ENCODE measurements at places on chromosomes 2 and 18.

GRCh38 chr18:70377857-70378701, 89.2 kb downstream of the SOCS6 start:
- no peak for DNase-seq

DNA sequence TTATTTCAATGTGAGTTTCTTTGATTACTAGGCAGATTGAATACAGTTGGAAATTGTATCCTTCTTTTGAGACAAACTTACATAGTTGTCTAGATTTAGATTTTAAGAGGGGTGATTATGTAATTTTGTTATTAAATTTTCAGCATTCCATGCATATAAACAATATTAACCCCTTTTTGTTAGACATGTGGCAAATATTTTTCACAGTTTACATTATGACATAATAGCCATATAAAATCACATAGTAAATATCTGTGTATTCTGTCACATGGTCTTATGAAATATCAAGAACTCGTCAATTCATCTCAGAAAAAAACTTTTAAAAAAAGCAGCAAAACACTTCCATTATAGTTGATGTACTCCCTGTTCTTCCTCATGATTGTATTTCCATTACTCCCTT, 243.8 kb downstream of the CYP26B1 start:
- no peak for DNase-seq

DNA sequence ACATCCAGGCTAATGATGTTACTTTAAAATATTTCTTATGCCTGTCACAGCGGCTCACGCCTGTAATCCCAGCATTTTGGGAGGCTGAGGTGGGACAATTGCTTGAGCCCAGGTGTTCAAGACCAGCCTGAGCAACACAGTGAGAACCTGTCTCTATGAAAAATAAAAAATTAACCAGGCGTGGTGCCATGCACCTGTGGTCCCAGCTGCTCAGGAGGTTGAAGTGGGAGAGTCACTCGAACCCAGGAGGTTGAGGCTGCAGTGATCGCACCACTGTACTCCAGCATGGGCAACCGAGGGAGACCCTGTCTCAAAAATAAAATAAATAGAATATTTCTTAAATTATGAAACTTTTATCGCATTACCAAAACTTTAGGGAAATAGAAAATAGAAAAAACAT, 28.1 kb upstream of the ACTR3 start:
- DNase-seq = no peak

- peak; percentile 52 for DNase-seq
These were observed 11.4 kb downstream of the SNED1 start for GRCh38 chr2:241009601-241010530.
